Stimulated activated CD8-positive, alpha-beta memory T cell treated with anti-CD3 and anti-CD28 coated beads, Interleukin-7, amount 100 ng/mL, for 4 hours (primary cell): ENCODE measurements at places on chromosomes 11 and 22.

DNA sequence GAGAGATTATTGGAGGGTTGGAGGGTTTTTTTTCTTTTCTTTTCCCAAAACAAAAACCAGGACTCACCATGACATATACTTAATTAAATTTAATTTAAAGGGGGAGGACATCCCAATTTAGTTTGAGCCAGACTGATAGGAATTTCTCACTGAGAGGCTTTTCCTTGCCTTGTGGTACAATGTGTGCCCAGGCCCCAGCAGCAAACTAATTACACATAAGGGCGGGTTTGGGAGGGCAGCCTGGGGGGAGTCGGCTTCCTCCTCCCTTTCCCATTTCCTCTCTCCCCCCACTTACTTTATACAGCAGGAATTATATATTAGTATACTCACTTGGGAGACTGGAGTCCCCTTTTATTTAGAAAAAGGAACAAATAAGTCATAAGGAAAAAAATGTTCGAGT is 2.9 kb downstream of the TEAD1 start:
- DNase-seq, result no peak

- DNase-seq, result no peak
Observed at GRCh38 chr11:44912270-44912987, 38.3 kb downstream of the TP53I11 start.

DNA sequence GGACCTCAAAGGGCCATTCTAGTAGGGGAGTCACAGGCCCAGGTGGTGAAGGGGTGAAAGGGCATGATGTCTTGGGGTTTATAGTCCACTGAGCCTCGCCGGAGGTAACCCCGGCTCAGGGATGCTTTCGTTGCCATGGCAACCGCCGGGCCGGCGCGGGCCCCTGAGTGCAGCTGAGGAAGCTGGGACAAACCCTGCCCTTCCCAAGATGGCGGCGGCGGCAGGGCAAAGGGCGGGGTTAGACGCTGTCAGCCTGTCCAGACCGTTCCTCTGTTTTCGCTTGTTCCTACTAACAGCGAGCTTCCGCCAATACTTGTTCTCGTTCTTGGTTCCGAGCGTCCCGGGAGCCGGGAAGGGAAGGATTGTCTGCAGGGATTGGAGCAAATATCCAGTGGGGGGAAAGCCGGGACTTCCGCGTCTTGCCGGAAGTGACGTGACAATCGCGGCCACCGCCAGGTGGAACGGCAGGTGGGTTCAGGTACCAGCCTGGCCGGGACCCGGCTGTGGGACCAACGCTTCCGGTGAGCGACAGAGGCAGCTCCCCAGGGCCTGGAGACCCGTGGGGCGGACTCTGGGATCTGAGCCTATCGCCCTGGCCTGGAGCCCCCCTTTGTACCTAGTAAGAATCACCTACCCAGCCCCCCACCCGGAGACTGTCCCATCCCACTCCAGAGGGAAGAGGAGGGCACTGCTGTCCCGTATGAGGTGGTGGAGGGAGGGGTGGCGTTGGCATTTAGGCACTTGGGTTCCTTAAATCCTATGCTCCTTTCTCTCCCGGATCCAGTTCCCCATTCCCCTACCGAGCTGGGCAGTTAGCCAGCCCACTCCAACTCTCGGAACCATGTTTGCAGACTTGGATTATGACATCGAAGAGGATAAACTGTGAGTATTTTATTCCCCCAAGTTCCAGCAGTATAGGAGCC is at the start of gene PICK1:
TSS of gene PICK1 (plus strand) at position 436 of the 923 bp plus-strand sequence. CDS start at position 842, 406 bp downstream.
- peak; percentile 53 for DNase-seq

DNA sequence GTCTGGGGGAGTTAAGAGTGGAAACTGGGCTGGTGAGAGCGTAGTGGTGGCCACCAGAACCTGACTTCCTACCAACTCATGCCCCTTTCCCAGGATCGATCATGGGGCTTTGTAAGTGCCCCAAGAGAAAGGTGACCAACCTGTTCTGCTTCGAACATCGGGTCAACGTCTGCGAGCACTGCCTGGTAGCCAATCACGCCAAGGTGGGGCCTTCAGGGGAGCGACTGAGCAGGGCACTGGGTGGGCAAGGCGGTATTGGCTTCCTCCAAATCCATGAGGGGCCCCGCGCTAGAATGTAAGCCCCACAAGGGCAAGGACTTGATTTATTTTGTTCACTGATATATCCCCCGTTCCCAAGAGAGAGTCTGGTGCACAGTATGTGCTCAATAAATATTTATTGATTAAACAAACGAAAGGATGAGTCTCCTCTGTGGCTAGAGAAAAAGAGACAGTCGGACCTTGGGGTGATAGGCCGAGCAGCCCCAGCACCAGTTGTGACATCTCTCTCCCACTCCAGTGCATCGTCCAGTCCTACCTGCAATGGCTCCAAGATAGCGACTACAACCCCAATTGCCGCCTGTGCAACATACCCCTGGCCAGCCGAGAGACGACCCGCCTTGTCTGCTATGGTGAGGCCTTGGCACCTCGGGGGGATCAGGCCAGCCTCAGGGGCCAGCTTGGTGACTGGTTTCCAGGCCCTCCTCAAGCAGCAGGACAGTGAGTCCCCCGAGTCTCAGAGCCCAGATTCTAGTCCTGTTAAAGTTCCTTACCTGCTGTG is 765 bp downstream of the ZFPL1 start:
- DNase-seq, result no peak

DNA sequence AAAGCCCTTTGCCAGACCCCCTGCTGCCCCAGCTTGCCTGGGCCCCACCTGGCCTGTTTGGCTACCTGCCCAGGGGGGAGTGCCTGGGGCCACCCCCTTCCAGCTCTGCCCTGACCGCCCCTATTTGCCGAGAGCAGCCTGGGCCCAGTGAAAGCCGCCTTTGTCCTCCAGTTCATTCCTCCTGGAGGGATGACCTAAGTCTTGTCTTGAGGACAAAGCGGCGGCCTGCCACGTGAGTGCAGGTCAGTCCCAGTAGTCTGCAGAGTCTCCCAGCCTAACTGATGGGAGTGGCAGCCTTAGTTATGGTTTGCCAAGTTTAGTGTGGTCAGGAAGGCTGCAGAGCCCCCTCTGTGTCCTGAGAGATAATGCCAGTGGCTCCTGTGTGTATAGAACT is 115.9 kb upstream of the CRYBB3 start:
- DNase-seq, result no peak

- DNase-seq, result no peak
Observed at GRCh38 chr22:44666207-44666585, 35.8 kb upstream of the PRR5 start.

- DNase-seq, result no peak
Observed at GRCh38 chr22:44479662-44480061, 18.4 kb downstream of the RTL6 start.

DNA sequence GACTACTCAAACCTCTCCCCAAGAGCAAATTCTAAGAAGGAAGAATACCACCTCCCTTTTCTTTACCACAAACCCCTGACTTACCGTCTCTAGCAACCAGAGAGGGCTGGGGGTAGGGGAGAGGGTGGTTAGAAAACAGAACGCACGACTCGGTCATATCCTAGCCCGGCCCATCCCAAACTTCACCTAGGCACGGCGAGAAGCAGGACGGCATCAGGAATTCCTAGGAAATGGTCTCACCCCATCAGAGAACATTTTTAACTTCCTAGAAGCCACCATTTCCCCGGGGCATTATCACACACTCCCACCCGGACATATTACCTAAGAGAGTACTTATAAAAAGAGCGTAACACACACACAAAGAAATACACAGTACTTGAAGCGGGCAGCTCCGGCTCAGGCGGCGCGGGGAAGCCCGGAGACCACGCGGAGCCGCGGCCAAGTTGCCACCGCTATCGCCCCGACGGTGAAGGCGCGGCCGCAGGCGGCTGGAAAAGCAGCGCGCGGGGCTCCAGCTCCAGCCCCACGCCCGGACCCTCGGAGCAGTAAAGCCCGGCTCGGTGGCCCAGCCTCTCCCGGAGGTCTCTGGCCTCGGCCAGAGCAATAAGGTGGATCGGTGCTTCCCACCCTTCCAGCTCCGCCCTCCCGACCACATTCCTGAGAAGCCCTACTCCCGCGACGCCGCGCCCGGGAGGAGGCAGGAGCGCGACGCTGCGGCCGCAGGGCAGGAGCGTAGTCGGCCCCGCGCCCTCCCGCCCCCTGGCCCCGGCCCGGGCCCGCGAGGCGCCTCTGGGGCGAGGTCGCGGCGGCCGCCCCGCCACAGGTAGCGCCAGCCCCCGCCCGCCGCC is 878 bp downstream of the RRAS2 start:
- no peak for DNase-seq

- no peak for DNase-seq
Observed at GRCh38 chr11:12292766-12293165, 84.6 kb upstream of the PARVA start.

DNA sequence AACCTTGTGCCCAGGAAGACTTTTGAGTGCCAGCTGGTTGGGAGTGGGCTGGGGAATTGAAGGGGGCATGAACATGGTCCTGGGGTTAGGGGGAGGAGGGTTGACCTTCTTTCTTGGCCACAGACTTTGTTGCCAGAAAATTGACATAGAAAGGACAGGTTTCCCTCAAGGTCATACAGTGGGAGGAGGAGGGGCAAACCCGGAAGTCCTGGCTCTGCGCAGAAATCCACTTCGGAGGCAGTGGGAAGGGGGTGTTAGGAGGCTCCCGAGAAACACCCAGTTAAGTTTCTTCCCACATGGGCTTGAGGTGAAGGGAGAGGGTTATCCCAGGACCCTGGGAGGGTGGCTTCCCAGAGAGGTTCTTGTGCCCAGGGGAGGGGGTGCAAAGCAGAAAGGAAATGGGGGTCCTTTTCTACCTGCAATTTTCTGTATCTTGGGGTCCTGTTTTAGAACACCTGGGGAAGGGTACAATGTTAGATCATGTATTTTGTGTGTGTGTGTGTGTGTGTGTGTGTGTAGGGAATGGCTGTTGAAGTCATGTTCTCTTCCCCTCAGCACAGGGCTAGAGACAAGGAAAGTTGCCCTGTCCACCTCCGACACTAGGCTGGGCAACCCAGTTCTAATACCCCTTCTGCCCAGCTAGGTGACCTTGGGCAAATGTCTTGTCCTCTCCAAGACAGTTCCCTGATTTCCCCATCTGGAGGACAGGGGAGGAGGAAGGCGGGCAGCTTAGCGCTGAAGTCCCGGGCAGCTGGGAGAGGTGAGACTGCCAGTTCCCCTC is 1.1 kb downstream of the PVALB start:
- no peak for DNase-seq

DNA sequence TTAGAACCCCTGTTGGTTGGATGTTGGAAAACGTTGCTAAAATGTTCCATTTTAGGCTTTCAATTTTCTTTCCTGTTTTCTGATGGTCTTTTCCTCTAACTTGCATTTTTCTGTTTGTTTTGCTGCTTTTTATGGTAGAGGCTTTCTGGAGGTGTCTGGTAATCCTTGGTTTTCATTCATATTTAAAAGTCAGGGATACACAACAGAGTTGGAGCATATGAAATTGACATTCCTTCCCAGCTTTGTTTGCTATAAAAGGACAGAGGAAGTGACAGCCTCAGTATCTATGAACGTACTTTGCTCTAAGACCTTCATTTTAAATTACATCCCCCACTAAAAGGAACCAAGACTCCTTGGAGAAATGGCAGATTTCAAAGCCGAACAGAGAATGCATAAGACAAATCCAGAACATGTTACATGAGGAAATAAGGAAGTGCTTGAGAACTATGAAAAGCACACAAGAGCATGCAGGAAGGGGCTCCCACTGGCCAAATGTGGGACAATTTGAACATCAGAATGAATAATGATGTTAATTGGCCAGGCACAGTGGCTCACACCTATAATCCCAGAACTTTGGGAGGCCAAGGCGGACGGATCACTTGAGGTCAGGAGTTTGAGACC is 56.7 kb downstream of the PPP6R3 start:
- DNase-seq, result no peak

- no peak for DNase-seq
Observed at GRCh38 chr22:20186183-20186870, 35.5 kb upstream of the CCDC188 start.

DNA sequence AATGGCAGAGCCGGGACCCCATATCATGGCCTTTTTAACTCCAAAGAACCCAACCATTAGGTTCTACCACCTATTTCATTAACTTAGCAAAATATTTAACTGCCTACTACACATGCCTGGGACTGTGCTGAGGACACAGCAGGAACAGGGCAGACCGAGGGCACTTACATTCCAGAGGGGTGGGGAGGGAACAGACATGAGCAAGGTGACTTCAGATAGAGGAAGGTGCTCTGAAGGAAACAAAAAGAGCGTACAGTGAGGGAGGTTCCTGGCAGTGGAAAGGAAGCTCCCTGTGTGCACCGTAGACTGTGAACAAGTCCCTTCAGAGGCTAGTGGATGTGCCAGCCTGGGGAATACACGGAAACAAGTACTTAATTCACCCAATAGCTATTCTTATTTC is 82.8 kb downstream of the NAT10 start:
- no peak for DNase-seq

DNA sequence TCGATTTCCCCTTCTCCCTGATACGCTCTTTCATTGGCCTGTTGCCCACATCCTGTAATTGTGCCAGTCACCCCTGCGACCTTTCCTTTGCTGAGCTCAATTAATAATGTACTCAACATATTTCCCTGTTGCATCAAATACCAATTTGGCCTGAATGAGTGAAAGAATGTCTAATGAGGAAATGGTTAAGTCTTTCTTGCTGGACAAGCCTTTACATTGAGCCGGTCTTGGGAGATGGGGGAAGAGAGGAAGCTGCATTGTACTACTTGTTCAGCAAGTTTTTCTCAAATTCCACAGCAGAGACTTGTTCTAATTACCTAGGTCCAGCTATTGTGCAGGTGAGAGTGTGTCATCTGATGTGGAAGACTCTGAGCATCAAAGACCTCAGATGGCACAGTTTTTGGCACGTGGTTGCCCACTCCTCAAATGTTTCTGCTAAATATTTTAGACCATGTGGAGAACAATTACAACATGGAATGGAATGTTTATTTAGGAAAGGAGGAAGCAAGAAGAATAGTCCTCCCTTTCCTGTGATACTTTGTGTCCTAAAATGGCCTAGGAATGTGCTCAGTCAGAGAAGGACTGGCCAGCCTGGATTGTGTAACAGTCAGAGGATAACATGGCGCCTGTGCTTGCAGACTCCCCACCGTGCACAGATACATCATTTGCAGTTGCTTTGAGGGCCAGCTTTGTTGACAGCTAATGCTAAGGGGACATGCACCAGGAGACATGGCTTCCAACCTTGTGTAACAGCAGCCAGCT is 129.5 kb upstream of the E2F8 start:
- no peak for DNase-seq

GRCh38 chr22:32226326-32227104 is 21.6 kb upstream of the RFPL2 start:
- no peak for DNase-seq

DNA sequence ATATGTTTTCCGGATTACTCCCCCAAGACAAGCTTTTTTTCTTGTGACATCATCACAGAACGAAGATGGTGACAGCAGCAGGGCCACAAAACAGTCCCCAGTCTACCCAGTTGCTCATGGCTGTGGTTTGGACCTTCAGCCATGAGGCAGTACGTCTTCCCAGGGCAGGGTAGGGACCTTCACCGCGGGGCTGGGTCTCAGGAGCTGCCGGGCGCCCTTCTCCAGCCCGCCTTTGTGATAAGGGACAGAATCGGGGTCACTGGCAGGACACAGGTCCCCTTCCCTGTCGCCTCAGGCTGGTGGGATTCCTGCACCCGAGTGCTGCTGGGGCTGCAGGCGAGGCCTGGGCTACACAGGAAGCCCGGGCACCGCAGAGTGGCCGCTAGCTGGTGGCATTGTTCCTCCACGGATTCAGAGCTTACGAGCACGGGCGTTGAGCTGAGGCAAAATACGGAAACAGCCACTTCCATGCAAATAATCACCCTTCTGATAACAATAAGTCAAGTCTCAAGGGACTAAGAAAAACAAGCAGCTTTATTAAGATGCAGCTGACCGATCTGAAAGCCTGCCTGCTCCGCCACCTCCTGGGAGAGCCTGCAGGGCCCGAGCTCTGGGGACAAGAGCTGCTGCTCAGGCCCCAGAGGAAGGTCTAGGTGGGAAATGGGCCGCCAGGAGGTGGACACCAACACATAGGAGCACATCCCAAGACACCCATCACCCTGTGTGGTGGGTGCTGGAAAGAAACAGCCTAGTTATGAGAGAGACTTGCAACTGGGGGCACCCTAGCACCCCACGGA is 12.3 kb downstream of the TBX1 start:
- no peak for DNase-seq
